ENCODE measurements at places on chromosomes 1 and 21.

GRCh38 chr1:178533121-178533946 is 20.4 kb downstream of the TEX35 start:
- DNase-seq: no peak

GRCh38 chr1:1020000-1020404 is at the start of gene AGRN:
Gene AGRN (plus strand): TSS chr1:1020120. CDS start chr1:1020173, 53 bp downstream.
- DNase-seq: peak; percentile 61

- no peak for DNase-seq
Observed at GRCh38 chr1:95584315-95584714, 350.3 kb downstream of the RWDD3 start.

DNA sequence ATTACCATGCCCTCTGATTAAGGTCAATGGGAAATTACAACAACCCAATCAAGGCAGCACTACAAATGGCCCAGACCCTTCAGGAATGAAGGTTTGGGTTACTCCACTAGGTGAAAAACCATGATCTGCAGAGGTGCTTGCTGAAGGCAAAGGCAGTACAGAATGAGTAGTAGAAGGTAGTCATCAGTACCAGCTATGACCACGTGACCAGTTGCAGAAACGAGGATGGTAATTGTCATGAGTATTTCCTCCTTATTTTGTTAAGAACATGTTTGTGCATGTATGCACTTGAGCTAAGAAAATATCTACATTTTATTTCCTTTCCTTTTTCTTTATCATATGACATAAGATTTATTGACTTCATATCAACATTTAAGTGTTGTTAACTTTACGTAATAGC is 607.1 kb downstream of the KCNT2 start:
- no peak for DNase-seq

DNA sequence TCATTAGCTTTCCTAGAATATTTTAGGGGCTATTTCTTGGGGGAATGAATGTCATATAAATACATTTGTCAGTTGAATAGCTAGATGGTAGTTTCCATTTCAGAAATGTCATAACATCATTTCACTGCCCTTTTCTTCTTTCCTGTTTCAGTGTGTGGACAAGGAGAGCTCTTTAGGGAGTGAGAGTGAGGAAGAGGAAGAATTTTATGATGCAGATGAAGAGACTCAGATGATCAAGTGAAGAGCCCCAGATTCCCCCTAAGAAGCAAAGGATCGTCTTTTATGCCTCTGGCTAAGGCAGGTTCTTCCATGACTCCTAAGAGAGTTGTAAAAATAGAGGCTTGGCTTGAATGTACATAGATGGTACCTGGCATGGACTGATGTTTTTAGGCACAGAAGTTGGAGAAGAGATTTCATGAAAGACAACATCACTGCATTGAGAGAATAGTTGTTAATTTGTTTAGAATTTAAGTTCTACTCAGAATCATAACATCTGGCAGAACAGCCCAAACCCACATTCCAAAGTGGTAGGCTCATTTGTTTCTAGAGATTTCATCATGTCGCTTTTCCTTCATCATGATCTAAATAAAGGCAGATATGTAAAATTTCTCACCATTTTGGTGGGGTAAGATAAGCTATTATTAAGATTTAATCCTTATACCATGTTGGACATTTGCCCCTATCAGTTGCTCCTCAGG is 44.2 kb upstream of the MAB21L3 start:
- no peak for DNase-seq

GRCh38 chr1:10185759-10186158 is 24.6 kb upstream of the KIF1B start:
- no peak for DNase-seq

DNA sequence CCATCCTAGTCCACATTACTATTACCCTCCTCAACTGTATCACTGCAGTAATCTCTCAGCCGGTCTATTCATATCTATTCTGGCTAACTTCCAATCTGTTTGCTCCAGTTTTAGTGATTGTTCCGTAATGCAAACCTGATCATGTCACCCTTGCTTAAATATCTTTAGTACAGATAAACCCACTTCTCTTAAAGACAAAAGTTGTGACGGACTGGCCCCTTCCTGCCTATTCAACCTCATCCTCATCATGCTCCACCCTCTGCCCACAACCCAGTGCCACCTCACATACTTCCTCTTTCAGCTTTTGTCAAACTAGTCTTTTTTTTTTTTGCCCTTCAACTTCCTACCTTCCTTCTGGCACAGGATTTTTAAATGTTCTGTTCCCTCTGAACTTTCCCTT is 2.8 kb upstream of the C1orf162 start:
- peak; percentile 66 for DNase-seq

DNA sequence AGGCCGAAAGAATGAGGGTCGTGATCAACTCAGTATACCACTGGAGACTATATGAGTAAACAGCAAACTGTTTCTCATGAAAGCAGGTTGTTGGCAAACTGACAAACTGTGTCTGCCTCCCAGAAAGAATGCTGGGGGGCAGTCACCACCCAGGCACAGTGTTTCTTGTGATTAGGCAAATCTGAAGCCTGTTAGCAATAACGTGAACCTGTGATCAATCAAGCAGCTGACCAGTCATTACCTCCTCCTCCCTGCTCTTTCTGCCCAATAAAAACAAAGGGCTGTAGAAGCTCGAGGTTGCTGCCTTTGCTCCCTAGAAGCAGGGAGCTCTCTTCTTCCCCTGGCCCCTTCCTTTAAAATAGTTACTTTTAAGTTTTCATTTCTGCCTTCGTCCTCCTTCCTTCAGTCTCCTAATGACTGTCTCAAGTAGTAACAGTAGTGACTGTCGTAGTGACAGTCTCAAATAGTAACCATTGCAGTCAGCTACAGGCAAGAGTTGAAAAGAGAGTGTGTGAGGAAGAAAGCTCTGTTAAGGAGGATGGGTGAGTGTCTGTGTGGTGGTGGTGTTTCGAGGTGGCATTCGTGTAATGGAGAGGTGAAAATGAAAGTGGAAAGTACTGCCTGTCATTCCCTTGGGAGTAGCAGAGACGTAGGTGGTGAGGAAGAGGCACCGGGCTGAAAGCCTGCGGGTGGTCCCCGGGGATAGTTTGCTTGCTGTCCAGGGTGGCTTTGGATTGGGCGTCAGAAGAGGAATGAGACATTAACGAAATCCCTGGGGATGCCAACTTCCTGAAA is 14.5 kb downstream of the HHAT start:
- no peak for DNase-seq

DNA sequence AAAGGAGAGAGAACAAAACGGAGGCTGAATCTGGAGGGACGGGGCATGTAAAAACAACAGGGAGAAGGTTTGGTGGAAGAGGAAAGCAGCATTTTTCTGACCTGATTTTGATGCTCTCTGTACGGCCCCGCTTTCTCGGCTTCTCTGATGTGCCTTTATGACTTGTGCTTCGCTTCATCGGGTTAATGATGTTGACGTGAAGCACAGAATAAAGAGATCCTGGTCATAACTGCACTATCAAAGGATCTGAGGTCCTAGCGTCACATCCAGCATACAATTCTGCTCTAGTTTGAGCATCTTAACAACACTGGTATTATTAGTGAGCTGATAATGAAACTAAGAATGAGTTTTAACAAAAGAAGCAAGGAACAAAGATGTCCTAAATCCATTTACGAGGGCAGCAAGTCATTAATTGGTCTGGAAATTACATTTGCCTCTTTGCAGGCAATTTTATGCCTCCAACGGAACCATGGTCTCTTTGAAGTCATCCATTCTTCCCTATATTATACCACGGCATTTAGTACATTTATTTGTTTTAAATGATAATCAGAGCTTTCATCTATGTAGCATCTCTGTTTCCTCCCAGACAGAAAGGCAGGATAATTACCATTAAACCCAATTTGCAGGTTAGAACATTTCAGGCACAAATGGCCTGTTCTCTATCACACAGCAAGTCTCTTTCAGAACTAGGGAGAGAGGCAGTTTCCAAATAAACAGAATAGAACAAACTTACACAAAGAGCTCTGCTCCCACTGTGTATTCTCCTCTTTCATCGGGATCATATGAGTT is 45.3 kb upstream of the B3GALNT2 start:
- DNase-seq: no peak

GRCh38 chr1:59967141-59967697 is 40.6 kb upstream of the CYP2J2 start:
- no peak for DNase-seq

DNA sequence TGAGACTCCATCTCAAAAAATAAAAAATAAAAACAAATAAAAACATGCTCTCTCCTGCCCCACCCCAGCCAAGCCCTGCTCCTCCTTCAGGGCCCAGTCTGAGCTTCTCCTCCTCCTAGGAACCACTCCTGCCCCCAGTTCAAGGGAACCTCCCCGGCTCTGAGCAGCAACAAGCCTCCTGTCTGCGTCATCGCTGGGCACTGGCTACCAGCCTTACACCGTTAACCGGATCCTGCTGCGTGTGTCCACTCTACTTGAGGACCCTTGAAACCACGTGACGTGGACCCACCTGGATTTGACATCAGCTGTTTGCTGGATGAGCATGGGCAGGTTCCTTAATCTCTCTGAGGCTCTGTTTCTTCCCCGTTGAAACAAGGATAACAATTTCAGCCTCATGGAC is 1.6 kb upstream of the TAS1R2 start:
- no peak for DNase-seq

DNA sequence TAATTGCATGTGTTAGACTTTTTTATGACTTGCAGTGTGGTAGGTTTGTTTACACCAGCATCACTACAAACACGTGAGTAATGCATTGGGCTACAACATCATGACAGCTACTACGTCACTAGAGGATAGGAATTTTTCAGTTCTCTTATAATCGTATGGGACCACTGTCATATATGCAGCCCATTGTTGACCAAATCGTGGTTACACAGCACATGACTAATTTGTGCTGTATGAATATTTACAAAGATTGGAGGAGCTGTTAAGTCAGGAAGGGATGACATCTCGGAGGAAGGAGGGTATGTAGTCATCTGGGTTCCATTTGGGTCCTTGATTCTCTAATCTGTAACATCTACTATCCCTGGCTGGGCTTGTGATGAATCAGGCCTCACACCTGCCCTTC is 270.9 kb downstream of the TNR start:
- DNase-seq: no peak

DNA sequence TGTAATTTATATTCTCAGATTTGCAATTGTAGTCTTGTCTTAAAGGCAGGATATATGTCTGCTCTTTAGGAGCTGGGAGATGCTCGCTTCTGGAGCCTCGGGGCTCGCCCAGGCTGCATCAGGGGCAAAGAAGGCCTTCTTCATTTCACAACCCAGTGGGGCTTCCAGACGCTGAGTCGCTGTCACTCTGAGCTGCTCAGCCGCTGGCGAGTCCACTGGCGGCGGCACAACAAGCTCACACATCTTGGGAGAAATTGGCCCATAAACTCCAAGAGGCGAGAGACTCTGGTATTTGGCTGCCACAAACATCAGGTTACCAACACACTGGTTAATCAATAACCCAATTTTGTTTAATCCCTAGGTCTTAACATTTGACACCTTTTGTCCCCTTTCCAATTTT is 216.6 kb downstream of the ATG4C start:
- DNase-seq: no peak

- no peak for DNase-seq
Observed at GRCh38 chr1:198328458-198329032, 171.7 kb downstream of the NEK7 start.

- DNase-seq: no peak
Observed at GRCh38 chr1:169120066-169120465, 13.6 kb downstream of the ATP1B1 start.

DNA sequence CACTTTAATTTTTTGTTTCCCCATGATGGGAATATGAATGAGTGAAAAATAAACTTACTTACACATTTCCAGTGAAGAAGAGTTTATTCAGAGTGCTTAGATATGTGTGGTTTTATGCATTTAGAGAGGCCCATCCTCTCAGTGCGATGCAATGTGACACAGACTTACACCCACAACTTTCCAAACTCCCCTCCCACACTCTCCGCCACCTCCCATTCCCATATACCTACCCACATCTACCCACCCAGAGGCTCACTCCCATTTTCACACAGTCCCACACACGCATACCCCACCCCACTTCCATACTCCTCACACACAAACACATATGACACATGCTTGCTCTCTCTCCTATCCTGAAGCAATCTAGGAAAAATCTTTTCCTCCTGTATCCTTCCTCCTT is 21.9 kb upstream of the KANK4 start:
- no peak for DNase-seq

DNA sequence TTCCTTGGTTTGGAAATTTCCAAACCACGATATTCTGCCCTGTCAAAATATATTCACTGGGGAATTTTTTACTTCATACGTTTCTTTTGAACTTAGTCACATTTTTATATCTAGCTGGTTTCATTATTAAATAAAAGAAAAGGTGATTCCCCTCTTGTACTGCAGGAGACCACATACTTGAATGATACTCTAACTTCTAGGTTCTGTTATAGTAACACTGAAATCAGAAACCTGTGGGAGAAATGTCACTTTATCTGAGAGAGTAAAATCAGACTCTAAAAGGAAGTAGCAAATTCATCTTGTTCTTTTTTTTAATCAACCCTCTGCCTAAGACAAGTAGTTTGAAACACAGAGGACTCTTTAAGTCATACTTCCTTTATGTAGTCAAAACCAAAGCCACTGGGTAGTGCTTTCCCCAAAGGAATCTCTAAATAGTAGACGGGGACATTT is 34.4 kb downstream of the MRPL39 start:
- DNase-seq: no peak

- DNase-seq: no peak
Observed at GRCh38 chr21:42095581-42095980, 24.5 kb downstream of the UMODL1 start.

GRCh38 chr1:37020653-37021277 is 13.6 kb downstream of the GRIK3 start:
- DNase-seq: no peak

- DNase-seq: no peak
Observed at GRCh38 chr21:33112681-33113080, 42.7 kb downstream of the OLIG1 start.

- no peak for DNase-seq
Observed at GRCh38 chr21:36237441-36237840, 80.8 kb downstream of the DOP1B start.

DNA sequence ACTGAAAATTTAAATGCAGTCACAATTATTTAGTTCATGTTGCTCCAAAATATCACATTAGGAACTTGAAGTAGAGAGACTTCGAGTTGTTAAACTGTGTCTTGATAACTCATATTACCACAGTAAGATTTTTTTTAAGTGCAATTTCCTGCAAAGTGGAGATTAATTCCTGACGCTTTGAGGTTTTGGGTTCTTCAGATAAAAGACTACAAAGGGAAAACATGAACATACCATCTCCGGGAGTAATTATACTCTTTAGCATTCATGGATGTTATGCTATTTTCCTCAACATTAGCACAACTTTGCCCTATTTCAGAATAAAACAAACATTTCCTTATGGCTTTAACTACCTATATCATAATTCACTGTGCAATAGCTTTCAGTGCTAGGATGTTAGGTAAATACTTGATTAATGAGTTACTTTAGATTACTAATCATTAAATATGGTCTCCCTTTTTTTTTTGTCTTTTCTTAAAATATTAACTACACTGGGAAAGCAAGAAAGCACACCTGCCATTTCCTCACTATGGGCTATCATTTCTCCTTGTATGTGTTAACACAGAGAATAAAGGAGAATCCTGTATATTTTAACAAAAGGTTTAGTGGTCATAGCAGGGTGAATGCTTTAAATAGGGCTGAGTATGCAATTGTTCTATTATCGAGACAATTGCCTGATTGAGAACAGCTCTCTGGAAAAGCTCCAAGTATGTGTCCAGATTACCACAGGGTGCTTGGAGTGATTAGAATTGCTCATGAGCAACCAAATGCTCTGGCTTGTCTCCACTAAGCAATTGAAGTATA is 252.5 kb upstream of the C1orf105 start:
- no peak for DNase-seq

GRCh38 chr1:37574834-37575480 is 18.2 kb downstream of the DNALI1 start:
- DNase-seq: no peak
